ENCODE measurements at places on chromosomes 5 and 9. TPM values are rescaled to one million over a fixed set of nuclear protein-coding genes. Genes with fewer than 3 reads are reported as not detected.

IGFBPL1 gene
- not detected for polyA plus RNA-seq

DNA sequence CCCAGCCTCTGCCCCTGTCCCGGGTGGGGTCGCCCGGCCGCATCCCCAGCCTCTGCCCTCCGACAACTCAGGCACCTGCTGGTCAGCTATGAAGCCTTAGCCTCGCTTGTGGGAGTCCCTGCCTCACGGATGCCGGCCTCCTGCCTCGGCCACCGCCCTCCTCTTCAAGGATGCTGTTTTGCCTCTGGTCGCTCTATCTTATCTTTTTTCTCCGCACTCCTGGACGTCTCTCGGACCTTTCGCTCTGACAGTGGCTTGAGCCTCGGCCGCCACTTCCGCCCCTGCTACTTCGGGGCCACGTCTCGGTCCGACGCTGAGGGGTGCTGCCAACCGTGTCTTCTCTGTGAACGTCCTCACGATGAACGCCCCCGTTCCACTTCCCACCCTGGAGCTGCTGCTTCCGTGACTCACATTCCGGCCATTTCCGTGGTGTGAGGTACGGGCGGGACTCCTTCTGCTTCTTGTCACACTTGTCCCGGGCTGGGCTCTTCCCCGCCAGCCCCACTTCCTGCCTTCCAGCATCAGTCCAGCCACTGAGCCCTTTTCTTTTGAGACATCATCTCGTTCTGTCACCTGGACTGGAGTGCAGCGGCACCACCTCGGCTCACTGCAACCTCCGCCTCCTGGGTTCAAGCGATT, 26.3 kb downstream of the SLC9A3 start:
- no peak for DNase-seq

DNA sequence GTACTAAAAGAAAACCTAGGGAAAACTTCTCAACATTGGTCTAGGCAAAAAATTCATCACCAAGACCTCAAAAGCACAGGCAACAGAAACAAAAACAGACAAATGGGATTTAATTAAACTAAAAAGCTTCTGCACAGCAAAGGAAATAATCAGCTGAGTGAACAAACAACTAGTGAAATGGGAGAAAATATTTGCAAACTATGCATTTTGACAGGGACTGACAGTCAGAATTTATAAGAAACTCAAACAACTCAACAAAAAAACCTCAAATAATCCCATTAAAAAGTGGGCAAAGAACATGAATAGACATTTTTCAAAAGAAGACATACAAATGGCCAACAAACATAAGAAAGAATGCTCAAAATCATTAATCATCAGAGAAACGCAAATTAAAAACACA, 189.4 kb downstream of the AUH start:
- DNase-seq = no peak

ZNF300 gene
- polyA plus RNA-seq = 1.5 TPM

TMEM215 gene
- not detected for polyA plus RNA-seq

DNA sequence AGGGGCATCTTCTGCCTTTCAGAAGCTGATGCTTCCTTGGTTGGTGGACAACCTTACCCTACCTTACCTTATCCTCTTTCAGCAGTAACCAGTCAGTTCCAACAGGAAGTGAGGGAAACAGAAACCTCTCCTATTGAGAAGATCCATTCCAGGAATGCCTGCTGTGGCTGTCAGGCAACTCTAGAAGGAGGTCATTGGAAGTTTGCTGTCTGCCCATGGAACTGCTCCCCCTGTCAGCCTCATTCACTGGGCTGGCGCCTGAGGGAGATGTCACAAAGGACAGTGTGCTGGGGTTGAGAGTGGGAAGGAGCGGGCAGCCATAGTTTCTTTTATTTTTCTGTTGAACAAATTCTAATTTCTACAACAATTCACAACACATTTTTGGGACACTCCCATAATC, 54.7 kb downstream of the IRX1 start:
- no peak for DNase-seq

DNA sequence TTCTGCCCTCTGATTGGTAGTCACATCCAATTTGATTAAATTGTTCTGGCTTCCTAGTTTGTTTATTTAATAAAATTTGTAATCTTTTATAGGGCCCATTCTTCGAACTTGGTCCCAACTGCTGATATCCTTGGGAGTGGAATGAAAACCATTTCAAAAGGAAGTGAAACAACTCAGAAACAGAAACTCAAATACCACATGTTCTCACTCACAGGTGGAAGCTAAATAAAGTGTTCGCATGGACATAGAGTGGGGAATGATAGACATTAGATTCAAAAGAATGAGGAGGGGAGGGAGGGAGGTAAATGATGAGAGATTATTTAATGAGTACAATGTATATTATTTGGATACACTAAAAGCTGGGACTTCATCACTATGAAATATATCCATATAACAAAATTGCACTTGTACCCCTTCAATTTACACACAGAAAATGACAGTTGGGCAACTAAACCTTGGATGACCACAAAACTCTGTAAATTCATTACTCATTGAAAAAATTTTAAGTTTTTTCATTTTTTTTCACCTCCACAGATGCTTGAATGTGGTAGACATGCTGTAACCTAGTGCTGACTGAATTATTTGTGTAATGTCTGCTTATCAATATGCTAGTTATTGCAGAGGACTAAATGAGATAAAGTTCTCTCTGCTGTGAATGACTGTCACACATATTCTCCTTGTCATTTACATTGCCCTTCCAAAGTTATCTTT, 16.0 kb downstream of the ATP10B start:
- DNase-seq = no peak

Measured in naive B cell (primary cell).